ENCODE measurements at places on chromosomes 11 and 22. TPM values are rescaled to one million over a fixed set of nuclear protein-coding genes. Genes with fewer than 3 reads are reported as not detected.

Gene MIAT
- 0.70 TPM for total RNA-seq

Gene RGL4
- total RNA-seq: 0.40 TPM

GRCh38 chr22:45903355-45904135 is 73.4 kb downstream of the WNT7B start:
- DNase-seq: peak; percentile 92

GRCh38 chr11:83257761-83258168 is 28.4 kb downstream of the CCDC90B start:
- DNase-seq: peak; percentile 92

DNA sequence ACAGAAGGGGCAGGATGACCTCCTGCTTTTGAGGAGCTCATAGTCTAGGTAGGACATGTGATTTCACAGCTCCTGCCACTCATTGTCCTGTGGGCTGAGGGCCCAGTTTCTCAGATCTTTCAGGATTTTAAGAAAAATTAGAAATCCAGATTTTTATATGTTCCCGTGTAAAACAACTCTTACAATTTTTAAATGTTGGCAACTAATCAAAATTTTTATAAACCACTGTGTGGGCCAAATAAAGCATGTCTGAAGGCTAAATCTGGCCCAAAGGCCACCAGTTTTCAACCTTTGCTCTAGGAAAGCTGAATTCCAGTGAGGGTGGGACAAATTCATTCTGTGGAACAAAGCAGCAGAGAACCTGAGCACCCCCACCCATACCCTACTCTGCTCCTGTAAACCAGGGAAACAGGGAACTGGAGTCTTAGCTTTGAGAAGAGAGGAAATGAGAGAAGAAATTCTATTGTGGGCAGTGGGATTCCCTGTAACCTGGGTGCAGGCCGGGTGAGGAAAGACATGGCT is 20.6 kb downstream of the LRRC32 start:
- no peak for DNase-seq

Gene LIPT2
- total RNA-seq: 4.5 TPM

Gene LRP4
- total RNA-seq: 9.6 TPM

DNA sequence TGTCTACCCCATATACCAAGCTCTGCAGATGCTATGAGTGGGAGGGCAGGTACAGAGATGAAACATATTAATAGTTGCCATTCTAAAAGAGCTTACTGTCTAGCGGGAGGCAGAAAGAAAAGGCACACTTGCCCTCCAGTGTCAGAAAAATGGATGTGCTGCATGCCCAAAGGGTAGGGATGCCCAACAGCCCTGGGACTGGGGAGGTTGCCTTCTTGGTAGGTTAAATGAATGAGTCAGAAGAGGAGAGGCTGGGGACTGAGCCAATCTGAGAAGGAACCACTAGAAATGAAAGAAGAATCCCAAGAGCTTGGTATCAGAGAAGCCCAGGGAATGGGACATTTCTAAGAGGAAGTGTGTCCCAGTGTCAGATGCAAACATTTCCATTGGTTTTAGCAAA is 1.2 kb downstream of the BIRC3 start:
- DNase-seq: no peak

Gene TNNI2
- 432 TPM for total RNA-seq

DNA sequence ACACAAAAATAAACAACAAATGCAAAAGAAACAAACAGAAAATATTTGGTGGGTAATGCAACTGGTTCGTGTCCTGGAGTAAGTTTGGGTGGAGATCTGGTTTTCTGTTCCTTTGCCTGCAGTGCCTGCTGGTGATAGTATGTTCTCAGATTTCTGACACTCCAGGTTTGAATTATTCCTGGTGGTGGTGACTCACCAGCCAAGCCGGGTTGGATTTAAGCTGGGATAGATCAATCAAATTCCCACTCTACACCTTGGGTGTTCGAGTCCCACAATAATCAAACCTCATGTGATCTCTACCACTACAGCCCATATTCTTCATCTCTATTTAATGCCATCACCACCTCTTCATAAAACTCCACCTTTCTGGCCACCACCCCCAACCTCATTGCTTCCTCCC is 421.8 kb downstream of the NTM start:
- no peak for DNase-seq

Gene CCDC15
- total RNA-seq: 1.8 TPM

Data from myocyte (in vitro differentiated cells).